ENCODE measurements at places on chromosomes 6 and 20.

DNA sequence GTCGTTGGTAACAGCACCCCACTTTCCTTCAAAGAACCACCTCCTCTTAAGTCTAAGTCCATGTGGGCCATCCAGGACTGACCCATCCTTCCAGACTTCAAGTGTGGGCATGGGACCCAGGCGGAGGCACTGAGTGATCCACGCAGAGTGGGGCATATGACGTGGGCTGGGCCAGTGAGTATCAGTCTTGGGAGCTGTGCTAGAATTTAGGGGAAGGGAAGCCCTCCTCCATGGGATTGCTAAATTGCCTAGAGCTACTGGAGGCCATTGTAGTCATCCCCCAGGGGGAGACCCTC, 35.3 kb upstream of the KCNB1 start:
- DNase-seq = no peak

GRCh38 chr20:35974256-35974655, 5.9 kb downstream of the CNBD2 start:
- DNase-seq = no peak

- no peak for DNase-seq
Observed at GRCh38 chr6:125985522-125985921, 818 bp upstream of the TRMT11 start.

- DNase-seq = peak; percentile 96
Observed at GRCh38 chr20:57698116-57698866, 11.5 kb downstream of the PMEPA1 start.

- DNase-seq = peak; percentile 31
Observed at GRCh38 chr6:129497481-129498441, 212.2 kb downstream of the ARHGAP18 start.

- peak; percentile 61 for DNase-seq
Observed at GRCh38 chr20:57399587-57400155, 8.5 kb downstream of the RBM38 start.

GRCh38 chr6:167769408-167770190, 57.1 kb upstream of the AFDN start:
- DNase-seq = no peak

DNA sequence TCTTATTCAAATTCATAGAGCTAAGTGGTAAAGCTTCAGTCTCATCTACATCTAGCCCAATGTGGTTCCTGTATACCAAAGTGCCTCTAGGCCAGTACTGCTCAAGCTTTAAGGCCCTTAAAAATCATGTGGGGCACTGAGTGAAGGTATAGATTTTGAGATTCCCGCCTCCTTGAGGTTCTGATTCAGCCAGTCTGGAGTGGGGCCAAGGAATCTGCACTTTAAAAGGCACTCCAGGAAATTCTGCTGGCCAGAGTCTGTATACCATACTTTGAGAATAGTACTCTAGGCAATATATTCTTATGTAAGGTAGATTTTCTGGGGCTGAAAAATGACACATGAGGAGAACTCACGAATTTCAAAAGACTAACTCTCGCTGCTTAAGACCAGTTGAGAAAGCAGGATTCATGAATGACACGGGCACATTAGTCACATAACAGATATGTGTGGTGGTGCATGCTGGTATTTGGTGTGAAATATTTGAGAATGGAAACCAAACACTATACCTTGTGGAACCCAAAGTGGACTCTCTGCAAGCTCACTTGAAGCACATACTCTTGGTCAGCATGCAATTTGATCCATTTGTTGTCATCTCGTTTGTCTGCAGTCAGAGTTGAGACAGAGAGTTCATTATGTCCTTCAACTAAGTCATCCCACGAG, 47.6 kb upstream of the SIM1 start:
- peak; percentile 33 for DNase-seq

DNA sequence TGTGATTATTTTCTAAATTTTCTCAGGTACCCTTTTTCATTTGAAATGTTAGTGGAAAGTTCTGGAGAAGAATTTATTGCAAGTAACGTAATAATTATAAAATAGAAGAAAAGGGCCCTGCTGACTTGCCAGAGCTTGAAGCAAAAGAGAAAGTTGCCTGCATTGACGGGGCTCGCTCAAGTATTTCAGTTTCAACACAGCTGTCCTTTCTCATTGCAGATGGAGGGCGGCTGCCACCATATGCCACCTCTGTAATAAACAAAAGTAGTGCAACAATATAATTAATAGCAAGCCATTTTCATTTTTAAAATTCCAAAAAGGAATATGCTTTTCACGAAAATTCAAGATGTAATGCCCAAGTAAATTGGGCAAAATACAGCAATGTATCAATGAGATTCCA, 246.2 kb downstream of the PACRG start:
- DNase-seq = peak; percentile 17

GRCh38 chr20:58891086-58891717, 38.7 kb downstream of the GNAS start:
- peak; percentile 87 for DNase-seq
